ENCODE measurements at places on chromosomes 13 and 19.

GRCh38 chr19:6697291-6697690 lies 23.2 kb downstream of the C3 start:
- H3K27ac ChIP-seq: no peak overlapping the region
- DNase-seq: no peak
- no peaks in the 10 kb centered on the region for H3K4me1 ChIP-seq
- no peaks in the 10 kb centered on the region for H3K36me3 ChIP-seq
- H3K4me3 ChIP-seq: no peak overlapping the region
- H3K27me3 ChIP-seq: no peaks in the 10 kb centered on the region

DNA sequence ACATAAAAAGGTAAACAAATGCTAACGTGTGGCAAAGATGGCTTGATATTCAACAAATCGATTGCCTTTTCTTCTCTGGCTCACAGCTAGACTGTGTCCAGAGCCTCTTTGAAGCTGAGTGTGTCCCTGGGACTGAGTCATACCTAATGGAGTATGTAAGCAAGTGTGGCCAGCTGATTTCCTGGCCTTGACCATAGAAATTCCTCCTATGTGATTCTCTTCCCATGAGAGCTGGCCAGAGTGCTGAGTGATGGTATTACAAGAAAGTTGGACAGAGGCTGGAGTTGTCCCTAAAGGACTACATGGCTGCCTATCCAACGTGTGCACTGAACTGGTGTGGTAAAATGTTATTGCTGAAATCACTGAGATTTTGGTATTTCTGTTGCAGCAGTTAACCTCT lies 320.1 kb upstream of the SLC10A2 start:
- no peaks in the 10 kb centered on the region for H3K27me3 ChIP-seq
- H3K4me3 ChIP-seq: no peak overlapping the region
- no peak overlapping the region for H3K27ac ChIP-seq
- no peaks in the 10 kb centered on the region for H3K36me3 ChIP-seq
- no peaks in the 10 kb centered on the region for H3K4me1 ChIP-seq

DNA sequence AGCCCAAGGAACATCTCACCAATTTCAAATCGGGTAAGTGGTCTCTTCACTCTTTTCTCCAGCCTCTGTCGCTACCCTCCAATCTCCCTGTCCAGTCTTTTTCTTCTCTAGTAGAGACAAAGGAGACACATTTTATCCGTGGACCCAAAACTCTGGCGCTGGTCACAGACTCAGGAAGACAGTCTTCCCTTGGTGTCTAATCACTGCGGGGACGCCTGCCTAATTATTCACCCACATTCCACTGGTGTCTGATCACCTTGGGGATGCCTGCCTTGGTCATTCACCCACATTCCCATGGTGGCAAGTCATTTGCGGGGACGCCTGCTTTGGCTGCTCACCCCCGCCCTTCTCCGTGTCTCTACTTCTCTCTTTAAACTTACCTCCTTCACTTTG lies 13.8 kb upstream of the OR10H1 start:
- H3K27ac ChIP-seq: no peak overlapping the region
- DNase-seq: no peak
- H3K36me3 ChIP-seq: no peaks in the 10 kb centered on the region
- H3K27me3 ChIP-seq: no peaks in the 10 kb centered on the region
- H3K4me3 ChIP-seq: no peak overlapping the region
- no peaks in the 10 kb centered on the region for H3K4me1 ChIP-seq

DNA sequence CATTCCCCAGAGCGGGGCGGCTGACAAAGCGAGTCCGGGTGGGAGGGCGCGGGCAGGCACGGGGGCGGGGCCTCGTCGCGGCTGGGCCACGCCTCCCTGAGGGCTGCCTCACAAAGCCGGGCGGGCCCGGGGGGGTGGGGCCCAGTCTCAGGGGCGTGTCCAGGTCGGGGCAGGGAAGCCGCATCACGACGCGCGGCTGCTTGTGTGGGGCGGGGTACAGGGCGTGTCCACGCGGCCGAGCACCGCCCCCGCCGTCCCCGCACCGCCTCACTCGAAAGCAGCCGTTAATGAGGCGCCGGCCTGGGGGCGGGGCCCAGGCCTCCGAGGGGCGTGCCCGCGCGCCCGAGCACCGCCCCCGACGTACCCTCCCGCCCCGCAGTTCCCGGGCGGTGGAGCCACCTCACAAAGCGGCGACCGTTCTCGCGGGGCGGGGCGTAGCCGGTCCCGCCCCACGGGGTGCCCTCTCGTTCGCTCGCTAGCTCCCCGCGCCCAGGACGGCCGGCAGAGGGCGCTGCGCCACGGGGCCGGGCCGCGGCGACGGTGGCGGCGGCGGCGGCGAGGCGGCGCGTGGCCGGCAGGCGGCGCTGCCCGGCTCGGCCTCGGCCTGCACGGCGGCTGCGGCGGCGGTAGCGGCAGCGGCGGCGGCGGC lies at the start of gene CARM1:
Gene CARM1 (plus strand): TSS at position 599 of the 649 bp plus-strand sequence. CDS start 150 bp downstream, outside the sequence.
- peak; percentile 99 for DNase-seq
- H3K4me1 ChIP-seq: peaks cover 26% of the 10 kb centered on the region
- peak within 1 kb of the TSS; percentile 96 for H3K4me3 ChIP-seq
- H3K27ac ChIP-seq: peak within 1 kb of the TSS; percentile 90
- no peaks in the 10 kb centered on the region for H3K27me3 ChIP-seq

GRCh38 chr13:95708811-95709500 lies 32.0 kb downstream of the DNAJC3 start:
- peaks cover 10% of the 10 kb centered on the region for H3K4me1 ChIP-seq
- DNase-seq: no peak
- peaks cover 43% of the 10 kb centered on the region for H3K36me3 ChIP-seq
- H3K4me3 ChIP-seq: no peak overlapping the region
- no peaks in the 10 kb centered on the region for H3K27me3 ChIP-seq
- H3K27ac ChIP-seq: no peak overlapping the region

- H3K4me1 ChIP-seq: no peaks in the 10 kb centered on the region
- DNase-seq: no peak
- H3K4me3 ChIP-seq: no peak overlapping the region
- no peaks in the 10 kb centered on the region for H3K27me3 ChIP-seq
Observed at GRCh38 chr13:34037636-34038540, 219.9 kb downstream of the RFC3 start.

- no peak for DNase-seq
- H3K36me3 ChIP-seq: peaks cover 10% of the 10 kb centered on the region
- no peak overlapping the region for H3K27ac ChIP-seq
- no peaks in the 10 kb centered on the region for H3K27me3 ChIP-seq
- H3K4me3 ChIP-seq: peak overlapping the region; percentile 26
Observed at GRCh38 chr13:75326173-75327134, 155.5 kb downstream of the TBC1D4 start.

GRCh38 chr13:79915114-79915811 lies 425.7 kb downstream of the SPRY2 start:
- no peaks in the 10 kb centered on the region for H3K36me3 ChIP-seq
- no peak overlapping the region for H3K27ac ChIP-seq
- peaks cover 2% of the 10 kb centered on the region for H3K4me1 ChIP-seq
- DNase-seq: no peak

DNA sequence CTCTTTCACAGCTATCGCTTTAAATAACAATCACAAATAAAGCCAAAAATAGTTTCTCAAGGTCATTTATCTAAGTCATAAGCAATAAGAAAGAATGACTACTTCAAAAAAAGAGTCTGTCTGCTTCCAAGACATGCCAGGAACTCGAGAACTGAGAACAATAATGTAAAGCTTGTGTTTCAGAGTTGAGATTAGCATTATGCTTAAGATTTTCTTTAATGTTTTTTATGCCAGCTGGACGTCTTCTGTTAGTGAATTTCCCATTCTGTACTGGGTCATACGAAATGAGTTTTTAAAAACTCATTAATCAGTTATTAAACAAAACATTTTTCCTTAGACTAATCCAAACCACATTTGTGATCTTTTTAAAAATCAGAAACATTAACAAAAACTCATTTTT lies 3.2 kb upstream of the SPRYD7 start:
- H3K27me3 ChIP-seq: no peaks in the 10 kb centered on the region
- no peak for DNase-seq
- H3K4me3 ChIP-seq: no peak overlapping the region
- peaks cover 24% of the 10 kb centered on the region for H3K4me1 ChIP-seq

GRCh38 chr13:19172647-19173030 lies 9.0 kb downstream of the TUBA3C start:
- no peak overlapping the region for H3K4me3 ChIP-seq
- H3K36me3 ChIP-seq: no peaks in the 10 kb centered on the region
- no peaks in the 10 kb centered on the region for H3K4me1 ChIP-seq
- no peaks in the 10 kb centered on the region for H3K27me3 ChIP-seq

DNA sequence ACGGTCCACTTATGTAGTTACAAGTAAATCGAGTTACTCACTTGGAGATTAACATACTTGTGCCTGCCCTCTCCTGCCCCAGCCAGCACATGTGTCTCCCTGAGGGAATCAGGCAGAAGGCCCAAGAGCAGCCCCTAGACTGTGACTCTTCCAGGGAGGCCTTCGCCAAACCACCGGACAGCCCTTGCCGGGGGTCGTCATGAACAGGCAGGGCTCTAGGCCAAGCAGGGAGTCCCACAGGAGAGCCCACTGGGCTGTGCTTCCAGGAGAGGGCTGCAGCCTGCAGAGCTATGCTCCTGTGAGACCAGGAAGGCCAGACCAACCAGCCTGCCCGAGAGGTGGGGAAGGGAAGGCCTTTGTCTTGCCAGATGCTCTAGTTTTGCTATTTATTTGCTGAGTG lies 283.3 kb downstream of the FOXO1 start:
- H3K27me3 ChIP-seq: no peaks in the 10 kb centered on the region
- DNase-seq: no peak
- H3K36me3 ChIP-seq: no peaks in the 10 kb centered on the region
- H3K4me3 ChIP-seq: no peak overlapping the region

GRCh38 chr19:17254636-17255035 lies 8.9 kb upstream of the NR2F6 start:
- H3K27me3 ChIP-seq: no peaks in the 10 kb centered on the region
- no peak overlapping the region for H3K27ac ChIP-seq
- no peaks in the 10 kb centered on the region for H3K36me3 ChIP-seq
- DNase-seq: no peak
- no peak overlapping the region for H3K4me3 ChIP-seq

- peak overlapping the region; percentile 38 for H3K27ac ChIP-seq
- H3K4me3 ChIP-seq: no peak overlapping the region
- H3K27me3 ChIP-seq: no peaks in the 10 kb centered on the region
- no peak for DNase-seq
- peaks cover 30% of the 10 kb centered on the region for H3K4me1 ChIP-seq
Observed at GRCh38 chr19:44951179-44952159, 3.7 kb upstream of the CLPTM1 start.

GRCh38 chr13:97384371-97384770 lies 49.6 kb upstream of the RAP2A start:
- H3K4me3 ChIP-seq: no peak overlapping the region
- no peaks in the 10 kb centered on the region for H3K27me3 ChIP-seq
- H3K36me3 ChIP-seq: peaks cover 22% of the 10 kb centered on the region
- no peak overlapping the region for H3K27ac ChIP-seq
- peaks cover 10% of the 10 kb centered on the region for H3K4me1 ChIP-seq

DNA sequence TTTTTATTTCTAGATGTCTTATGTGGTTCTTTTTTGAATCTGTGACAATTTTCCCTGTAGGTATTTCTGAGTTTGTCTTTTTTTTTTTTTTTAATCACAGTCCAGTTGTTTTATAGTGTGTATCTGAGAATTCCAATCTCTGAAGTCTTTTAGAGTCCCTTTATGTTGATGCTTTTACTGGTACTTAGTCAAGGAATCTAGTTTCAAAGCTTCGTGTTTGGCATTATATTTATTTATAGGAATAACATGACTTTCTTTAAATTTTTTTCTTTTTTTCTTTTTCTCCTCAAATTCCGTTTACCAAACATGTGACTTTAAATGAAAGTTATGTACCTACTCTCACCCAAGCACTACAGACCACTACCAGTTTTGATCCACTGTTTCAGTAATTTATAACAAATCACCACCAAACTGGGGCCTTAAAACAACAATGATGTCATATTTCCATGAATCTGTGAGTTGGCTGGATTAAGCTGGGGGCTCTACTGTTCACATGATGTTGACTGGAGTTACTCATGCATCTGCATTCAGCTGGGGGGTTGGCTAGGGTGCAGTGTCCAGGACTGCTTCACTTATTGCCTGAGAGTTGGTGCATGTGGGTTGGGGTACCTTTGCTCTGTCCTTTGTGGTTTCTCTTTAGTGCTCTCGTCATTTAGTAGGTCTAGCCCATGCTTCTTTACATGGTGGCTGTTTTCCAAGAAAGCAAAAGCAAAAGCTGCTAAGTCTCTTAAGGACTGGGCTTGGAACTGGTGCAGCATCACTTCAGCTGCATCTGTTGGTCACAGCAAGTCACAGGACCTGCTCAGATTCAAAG lies 22.3 kb downstream of the KCTD4 start:
- DNase-seq: no peak
- H3K27me3 ChIP-seq: no peaks in the 10 kb centered on the region
- H3K27ac ChIP-seq: no peak overlapping the region
- no peak overlapping the region for H3K4me3 ChIP-seq

DNA sequence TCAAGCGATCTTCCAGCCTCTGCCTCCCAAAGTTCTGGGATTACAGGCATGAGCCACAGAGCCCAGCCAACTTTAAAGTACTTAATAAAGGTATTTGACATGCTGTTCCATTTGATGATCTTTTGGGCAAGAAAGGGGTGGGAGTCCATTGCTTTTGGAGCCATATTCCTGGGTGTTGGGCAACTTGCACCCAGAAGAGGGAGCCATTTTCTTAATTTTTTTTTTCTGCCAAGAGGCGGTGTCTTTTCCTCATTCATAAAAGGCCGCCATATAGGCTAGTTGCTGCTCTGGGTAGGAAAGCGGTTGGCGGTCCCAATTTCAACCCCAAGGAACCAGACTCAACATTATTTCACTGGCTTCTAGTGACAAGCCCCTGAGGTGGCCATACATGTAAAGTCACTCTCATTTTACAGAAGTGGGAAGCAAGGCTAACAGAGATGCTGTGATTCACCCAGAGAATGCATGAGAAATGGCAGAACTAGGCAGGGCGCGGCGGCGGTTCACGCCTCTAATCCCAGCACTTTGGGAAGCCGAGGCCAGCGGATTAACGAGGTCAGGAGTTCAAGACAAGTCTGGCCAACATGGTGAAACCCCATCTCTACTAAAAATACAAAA lies 139.6 kb downstream of the CACNA1A start:
- H3K27me3 ChIP-seq: peaks cover 15% of the 10 kb centered on the region
- no peaks in the 10 kb centered on the region for H3K4me1 ChIP-seq
- no peaks in the 10 kb centered on the region for H3K36me3 ChIP-seq
- no peak overlapping the region for H3K4me3 ChIP-seq
- DNase-seq: no peak
- no peak overlapping the region for H3K27ac ChIP-seq

GRCh38 chr19:38183251-38183897 lies 40.6 kb downstream of the DPF1 start:
- H3K4me3 ChIP-seq: peak overlapping the region; percentile 43
- H3K27ac ChIP-seq: peak overlapping the region; percentile 61
- no peaks in the 10 kb centered on the region for H3K27me3 ChIP-seq

GRCh38 chr19:18379803-18380747 lies 5.9 kb upstream of the GDF15 start:
- DNase-seq: peak; percentile 96
- H3K36me3 ChIP-seq: no peaks in the 10 kb centered on the region
- H3K4me3 ChIP-seq: no peak overlapping the region
- H3K27ac ChIP-seq: peak overlapping the region; percentile 75
- H3K4me1 ChIP-seq: peaks cover 31% of the 10 kb centered on the region

- peaks cover 3% of the 10 kb centered on the region for H3K4me1 ChIP-seq
- H3K27ac ChIP-seq: no peak overlapping the region
- H3K4me3 ChIP-seq: peak overlapping the region; percentile 40
- no peaks in the 10 kb centered on the region for H3K27me3 ChIP-seq
- peaks cover 28% of the 10 kb centered on the region for H3K36me3 ChIP-seq
Observed at GRCh38 chr19:45815481-45816216, 541 bp upstream of the RSPH6A start.

- no peak for DNase-seq
- H3K27me3 ChIP-seq: no peaks in the 10 kb centered on the region
- H3K4me3 ChIP-seq: no peak overlapping the region
Observed at GRCh38 chr13:98285317-98285716, 108.2 kb upstream of the RNF113B start.

- peak overlapping the region; percentile 39 for H3K27ac ChIP-seq
- peaks cover 20% of the 10 kb centered on the region for H3K4me1 ChIP-seq
- H3K36me3 ChIP-seq: no peaks in the 10 kb centered on the region
- DNase-seq: no peak
- no peak overlapping the region for H3K4me3 ChIP-seq
Observed at GRCh38 chr13:33452873-33453517, 167.4 kb upstream of the STARD13 start.

All from suprapubic skin (tissue), 4 donors.